Omental fat pad (tissue), 4 donors: ENCODE measurements at places on chromosomes 12 and 14. TPM values are rescaled to one million over a fixed set of nuclear protein-coding genes. Genes with fewer than 3 reads are reported as not detected.

CACNA2D4 gene
- total RNA-seq, result 9.2 TPM

OVCH1 gene
- total RNA-seq, result 0.48 TPM

FOXA1 gene
- total RNA-seq, result not detected

- no peak for DNase-seq
These were observed 3.5 kb upstream of the SEL1L start for GRCh38 chr14:81537193-81537592.

GRCh38 chr14:68335312-68335711, 457.6 kb downstream of the ZFP36L1 start:
- DNase-seq, result no peak

NAV3 gene
- total RNA-seq, result 16.7 TPM

DNA sequence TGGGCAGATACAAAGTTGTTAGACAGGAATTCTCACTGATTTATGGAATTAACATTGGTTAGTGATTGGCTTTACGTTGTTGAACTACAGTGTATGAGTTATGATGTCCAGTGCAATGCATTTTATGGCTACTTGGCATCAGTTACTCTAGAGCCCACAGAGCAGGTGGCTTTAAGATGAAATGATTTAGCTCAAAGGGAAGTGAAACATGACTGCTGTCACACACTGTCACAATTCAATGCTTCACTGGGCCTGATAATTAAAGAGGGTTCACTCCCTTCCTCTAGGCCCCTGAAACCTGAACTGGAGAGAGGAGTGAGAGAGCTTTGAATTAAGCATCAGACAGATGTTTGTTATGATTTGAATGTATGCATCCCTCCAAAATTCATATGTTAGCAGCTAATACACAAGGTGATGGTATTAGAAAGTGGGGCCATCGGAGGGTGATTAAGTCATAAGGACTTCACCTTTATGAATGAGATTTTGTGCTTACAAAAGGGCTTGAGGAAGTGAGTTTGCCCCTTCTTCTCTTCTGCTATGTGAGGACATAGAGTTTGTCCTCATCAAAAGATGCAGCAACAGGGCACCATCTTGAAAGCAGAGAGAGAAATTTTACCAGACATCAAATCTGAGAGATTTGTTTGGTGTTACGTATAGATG, 175.8 kb upstream of the GRIN2B start:
- no peak for DNase-seq

ACSM4 gene
- not detected for total RNA-seq

DNA sequence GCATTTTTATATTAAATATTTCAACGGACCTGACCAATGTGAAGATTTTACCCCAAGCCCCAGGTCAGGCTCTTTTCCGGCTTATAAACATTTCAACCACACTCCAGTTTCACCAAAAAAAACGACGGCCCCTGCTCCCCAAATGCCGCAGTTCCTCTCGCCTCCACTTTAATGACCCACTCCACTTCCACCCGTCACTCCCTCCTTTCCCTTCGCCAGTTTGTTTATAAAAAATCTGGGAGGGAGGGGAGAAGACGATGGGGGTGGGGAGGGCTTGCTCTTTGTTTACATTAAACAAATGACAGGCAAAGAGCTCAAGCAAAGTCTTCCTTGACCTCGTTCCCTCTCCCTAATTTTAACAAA, 5.4 kb downstream of the SIX6 start:
- no peak for DNase-seq

- no peak for DNase-seq
These were observed 205.3 kb upstream of the NAV3 start for GRCh38 chr12:77625441-77625840.

DNA sequence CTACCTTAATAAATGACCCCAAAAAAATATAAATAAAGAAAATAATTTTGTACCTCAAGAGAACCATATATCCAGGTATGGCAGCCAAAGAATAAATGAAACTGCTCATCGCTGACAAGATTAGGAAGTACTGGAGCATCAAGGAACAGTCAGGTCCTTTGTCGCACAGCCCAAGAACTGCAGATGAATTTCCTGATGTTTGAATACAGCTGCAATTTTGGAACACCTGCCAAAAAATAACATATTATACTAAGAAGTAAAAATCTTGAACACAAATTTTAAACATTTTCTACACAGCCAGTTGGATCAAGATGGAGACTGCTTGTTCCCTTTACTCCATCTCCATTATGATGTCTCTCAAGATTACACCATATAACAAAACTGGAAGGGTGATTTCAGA, 42.6 kb downstream of the SLCO1A2 start:
- no peak for DNase-seq

- no peak for DNase-seq
These were observed 6.4 kb downstream of the LTBP2 start for GRCh38 chr14:74605531-74606223.

SERPINA10 gene
- total RNA-seq, result not detected

LBHD2 gene
- 6.3 TPM for total RNA-seq

GRCh38 chr12:52306731-52307130, 14.5 kb downstream of the KRT83 start:
- DNase-seq, result no peak

DNA sequence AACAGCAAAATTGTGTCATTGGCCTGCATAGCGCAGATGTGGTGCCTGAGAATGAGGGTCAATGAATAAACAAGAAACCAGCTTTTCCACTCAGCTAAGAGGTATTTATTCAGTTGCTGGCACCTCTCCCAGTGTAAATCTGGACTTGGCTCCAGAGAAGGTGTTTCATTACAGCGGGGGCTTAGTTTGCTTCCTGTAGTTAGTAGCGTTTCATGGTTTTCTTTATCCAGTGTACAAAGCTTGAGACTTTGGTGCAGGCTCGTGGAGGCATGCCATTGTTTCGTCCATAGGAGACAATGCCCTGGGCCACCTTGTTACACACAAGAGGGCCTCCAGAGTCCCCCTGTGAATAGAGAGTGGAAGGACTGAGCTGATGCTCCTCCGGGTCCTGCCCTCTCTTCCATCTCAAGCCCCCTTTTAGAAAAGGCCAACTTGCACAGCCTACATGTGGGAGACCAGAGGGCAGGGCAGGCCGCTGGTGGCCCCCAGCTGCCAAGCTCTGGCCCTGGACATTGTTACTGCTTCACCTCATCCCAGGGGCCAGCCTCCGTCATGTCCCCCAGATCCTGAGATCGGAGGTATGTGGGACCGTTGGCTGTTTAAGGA, 3.0 kb downstream of the GZMB start:
- no peak for DNase-seq

AREL1 gene
- total RNA-seq, result 18.4 TPM

TAS2R31 gene
- 2.4 TPM for total RNA-seq

- DNase-seq, result no peak
These were observed 87.0 kb downstream of the FRMD6 start for GRCh38 chr14:51738754-51739153.

SLCO1B1 gene
- not detected for total RNA-seq

C12orf54 gene
- total RNA-seq, result not detected

DNA sequence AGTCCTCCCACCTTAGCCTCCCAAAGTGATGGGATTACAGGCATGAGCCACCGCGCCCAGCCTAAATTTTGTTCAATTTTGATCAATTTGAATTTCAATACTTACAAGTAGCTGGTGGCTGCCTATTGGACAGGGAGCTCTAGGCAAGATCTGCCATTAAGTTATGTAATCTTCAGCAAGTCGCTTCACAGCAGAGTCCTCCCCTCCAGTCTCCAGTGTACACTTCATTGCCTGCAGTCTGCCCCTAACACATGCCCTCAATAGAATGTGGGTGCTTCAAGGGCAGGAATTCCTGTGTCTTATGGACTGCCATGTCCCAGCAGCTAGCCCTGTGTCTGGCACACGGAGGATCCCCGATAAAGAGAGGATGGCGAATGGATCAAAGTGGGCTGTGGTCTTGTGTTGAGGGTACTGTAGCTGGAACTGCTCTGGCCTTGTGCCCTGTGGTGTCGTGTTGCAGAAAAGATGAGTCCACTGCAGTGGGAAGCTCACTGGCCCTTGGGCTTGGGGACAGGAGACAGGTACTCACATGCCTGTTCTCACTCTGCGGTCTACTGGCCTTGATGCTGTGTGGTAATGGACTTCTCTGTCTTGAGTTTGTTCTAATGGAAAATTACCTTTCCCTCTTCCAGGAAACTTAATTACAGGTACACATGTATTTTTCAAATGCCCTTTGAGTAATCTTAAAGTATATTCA, 67.6 kb downstream of the TECPR2 start:
- no peak for DNase-seq

GRCh38 chr12:12975322-12976077, 23.5 kb upstream of the GPRC5D start:
- no peak for DNase-seq

- DNase-seq, result no peak
These were observed 24.2 kb upstream of the SNRPF start for GRCh38 chr12:95834572-95834971.

GRCh38 chr14:100536721-100537445, 50.3 kb downstream of the BEGAIN start:
- no peak for DNase-seq

- DNase-seq, result no peak
These were observed 177.3 kb upstream of the NUDT4 start for GRCh38 chr12:93200291-93200917.

DNA sequence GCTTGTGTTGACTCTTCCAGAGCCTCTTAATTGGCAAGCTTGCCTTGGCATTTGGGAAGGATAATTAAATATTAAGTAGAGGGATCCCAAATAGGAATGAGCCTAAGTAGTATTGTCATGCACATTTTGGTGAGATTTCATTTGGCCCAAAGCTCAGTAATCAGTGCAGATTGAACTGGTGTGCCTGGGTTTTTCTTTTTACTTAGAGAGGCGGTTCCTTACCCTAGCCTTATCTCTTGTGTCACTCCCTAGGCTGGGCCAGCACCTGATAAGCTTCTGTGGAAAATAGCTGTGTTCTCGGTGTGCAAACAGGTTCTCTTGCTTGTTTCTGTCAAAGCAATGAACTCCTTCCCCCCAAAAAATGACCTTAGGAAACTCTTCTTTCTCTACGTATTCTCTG, 9.3 kb upstream of the B4GALNT3 start:
- DNase-seq, result no peak

BEGAIN gene
- 1.0 TPM for total RNA-seq

DNA sequence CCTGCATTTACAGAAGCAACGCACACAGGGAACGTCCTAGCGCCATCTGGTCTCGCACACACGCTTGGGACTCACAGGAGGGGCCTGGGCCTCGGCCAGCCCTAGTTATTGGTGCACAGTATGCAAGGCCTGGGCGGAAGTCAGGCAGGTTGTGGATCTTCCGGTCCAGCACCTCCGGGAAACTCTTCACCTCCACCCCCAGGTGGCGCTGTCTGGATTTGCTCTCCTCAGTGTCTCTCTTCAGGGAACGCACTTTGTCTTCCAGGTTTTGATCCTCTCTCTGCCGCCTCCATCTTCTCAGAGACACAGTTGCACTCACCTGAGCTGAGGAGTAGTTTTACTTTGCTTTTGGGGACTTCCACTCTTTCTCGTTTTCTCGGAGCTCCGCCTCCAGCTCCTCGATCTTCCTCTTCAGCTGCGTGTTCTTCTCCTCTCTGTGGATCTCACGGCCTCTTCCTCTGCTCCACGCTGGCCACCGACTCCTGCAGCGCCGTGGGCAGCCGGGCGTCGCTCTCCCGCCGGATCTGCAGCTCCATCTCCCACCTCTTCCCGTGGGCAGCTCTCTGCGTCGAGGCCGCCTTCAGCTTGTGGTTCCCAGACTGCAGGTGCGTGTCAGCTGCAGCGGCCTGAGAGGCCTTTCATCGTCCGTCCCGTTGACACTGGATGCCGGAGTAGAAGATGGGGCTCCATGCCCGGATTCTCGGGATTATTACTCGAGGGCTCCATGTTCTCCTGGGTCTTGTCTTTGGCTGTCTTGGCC, 933.8 kb downstream of the TMEM121 start:
- no peak for DNase-seq
